ENCODE measurements at places on chromosomes 3 and 15.

DNA sequence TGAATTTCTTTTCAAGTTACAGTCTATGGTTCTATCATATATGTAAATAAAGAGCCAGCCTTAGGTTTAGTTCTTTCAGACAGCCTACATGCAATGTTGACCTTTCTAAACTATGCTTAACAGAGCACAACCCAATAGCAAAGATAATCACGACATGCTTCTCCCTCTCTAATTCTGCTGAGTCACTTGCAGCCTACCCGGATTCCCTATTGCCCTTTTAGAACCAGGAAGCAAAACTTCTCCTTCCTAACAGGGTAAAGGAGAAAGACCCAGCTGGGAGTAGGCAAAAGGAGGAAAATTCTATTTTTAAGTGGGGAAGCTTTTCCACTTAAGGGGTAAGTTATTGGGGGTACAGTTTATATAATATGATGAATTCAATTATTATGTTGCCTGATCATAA is 79.3 kb downstream of the SLC7A14 start:
- DNase-seq, result no peak

DNA sequence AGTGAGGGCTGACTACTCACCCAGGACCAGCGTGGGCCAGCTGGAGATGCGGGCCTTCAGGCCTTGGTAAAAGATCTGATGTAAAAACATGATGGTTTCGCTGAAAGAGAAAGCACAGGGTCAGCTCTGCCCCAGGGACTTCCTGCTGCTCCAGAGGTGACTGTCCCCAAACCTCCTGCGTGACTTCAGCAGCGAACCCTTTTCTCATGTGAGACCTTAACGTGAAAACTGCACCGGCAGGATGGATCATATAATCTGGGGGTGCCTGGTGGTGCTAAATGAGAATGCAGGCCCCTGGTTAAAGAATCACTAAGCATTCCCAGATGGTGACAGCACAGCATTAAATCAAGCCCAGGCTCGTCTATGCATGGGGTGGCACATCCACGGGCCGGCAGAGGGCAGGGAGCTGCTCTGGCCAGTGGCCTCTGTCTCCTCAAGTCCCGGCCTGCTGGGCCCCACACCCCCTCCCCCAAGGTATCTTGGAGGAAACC is 55.4 kb downstream of the RASGRF1 start:
- DNase-seq, result no peak

DNA sequence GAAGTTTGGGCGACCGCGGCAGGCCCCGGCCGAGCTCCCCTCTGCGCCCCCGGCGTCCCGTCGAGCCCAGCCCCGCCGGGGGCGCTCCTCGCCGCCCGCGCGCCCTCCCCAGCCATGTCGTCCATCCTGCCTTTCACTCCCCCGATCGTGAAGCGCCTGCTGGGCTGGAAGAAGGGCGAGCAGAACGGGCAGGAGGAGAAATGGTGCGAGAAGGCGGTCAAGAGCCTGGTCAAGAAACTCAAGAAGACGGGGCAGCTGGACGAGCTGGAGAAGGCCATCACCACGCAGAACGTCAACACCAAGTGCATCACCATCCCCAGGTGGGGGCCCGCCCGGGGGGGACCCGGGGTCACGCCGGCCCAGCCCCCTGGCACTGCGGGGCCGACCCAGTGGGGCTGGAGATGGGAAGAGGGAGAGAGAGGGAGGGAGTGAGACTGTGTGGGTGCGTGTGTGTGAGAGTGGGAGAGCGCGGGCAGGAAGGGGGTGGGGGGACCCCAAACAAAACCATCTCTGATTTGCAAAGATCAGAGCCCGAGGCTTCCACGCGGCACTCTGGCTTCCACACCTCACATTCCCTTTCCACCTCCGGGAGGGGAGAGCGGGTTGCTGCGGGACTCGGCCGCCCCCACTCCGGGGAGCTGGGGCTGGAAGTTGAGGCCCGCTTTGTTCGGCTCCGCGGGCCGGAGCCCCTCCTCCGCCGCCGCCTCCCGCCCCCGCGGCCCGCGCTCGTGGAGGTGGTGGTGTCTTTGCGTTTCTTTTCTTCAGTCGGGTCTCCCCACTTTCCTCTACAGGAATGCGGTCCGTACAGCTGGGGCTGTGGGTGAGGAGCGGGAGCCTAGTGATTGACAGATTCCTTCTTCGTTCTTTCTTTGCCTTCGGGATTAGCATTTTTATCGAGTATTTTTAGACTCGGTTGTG is 898 bp downstream of the SMAD3 start:
- DNase-seq, result peak; percentile 64

- DNase-seq, result no peak
Measured at GRCh38 chr3:114218006-114218405, 19.4 kb downstream of the ZNF80 start.

DNA sequence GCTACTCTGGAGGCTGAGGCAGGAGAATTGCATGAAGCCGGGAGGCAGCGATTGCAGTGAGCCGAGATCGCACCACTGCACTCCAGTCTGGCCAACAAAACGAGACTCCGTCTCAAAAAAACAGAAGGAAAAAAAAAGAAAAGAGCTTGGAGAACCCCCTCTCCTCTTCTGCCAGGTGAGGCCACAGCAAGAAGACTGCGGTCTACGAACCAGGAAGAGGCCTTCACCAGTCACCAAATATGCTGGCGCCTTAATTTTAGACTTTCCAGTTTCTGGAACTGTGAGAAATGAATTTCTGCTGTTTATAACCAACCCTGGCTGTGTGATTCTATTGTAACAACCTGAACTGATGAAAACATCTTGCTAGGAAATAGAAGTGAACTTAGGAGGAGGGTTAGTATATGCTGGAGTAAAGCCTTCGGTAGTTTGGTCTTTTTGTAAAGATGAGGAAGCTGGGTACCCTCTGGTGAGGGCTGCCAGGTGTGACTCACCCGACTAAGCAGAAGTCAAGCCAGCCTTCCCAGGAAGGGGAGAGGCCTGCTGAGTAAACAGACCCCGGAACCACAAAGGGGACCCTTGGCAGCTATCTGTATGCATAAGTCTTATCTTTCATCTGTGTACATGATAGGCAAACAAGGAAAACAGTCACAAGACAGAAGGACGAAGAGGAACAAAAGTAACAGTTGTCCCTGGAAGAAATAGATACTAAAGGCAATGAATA is 78.7 kb downstream of the KLF13 start:
- DNase-seq, result no peak

- DNase-seq, result no peak
Measured at GRCh38 chr15:43144512-43144911, 11.1 kb downstream of the TMEM62 start.

DNA sequence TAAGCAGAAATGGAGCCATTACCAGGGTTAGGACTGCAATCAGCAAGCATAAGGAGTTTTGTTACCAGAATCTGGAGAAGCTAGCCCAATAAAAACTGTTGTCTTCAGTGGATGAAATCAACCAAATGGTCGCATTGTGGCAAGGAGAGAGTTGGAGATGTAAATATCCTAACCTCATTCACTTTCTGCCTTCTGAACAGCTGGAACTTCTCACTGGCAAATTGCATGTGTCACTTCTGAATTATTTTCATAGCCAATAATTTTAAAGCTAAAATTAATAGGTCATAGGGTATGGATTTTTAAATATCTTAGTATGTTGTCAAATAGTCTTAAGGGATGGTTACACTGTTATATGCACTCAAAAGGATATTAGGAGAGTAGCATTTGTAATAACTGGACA is 121.6 kb downstream of the SUCNR1 start:
- DNase-seq, result no peak

DNA sequence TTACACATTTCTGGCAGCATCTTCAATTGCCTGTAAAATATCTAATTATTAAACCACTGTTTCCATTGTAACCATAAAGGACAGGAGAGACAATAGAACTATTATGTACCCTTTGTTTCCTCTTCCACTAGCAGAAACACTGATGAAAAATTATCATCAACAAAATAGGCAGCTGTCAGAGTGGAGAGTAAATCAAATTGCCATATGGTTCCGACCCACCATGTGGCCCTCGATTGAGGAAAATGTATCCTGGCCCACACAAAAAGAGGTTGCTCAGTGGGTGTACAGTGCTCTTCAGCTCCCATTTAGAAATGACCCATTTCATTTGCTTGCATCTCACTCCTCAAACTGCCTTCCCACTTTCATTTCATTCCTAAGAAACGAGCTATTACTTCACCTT is 570.6 kb upstream of the UBE2E2 start:
- no peak for DNase-seq

DNA sequence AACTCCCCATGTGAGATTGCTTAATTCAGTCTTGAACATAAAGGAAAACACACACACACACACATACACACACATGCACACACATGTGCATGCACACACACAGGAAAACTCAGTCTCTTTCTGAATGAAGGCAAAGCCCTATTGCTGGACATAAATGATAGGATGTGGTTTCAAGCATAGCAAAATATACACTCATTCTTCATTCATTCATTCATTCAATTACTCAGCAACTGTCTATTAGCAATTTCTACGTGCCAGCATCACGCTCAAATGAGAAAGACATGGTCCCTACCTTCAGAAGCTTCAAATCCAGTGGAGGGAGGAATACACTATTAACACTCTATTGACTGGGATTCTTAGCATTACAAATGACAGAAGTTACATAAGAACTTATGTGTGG is 41.8 kb upstream of the UBE2E2 start:
- no peak for DNase-seq

DNA sequence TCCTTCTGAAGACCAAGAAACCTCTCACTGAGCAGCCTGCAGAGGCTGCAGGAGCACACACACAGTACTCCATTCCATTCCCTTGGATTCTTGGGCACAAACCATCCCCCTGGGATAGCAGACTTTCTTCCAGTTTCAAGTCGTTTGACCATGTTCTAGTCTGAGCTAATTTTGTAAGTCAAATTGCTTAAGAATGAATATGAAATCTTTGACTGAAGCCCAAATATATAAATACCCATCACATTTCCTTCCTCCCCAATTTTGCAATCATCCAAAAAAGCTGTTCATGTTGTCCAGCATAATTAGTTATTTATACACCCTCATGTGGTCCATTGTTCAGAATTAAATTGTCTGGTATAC is 231.2 kb upstream of the TPRG1 start:
- no peak for DNase-seq

GRCh38 chr3:144879701-144880100 is 908.1 kb downstream of the DIPK2A start:
- DNase-seq, result no peak

DNA sequence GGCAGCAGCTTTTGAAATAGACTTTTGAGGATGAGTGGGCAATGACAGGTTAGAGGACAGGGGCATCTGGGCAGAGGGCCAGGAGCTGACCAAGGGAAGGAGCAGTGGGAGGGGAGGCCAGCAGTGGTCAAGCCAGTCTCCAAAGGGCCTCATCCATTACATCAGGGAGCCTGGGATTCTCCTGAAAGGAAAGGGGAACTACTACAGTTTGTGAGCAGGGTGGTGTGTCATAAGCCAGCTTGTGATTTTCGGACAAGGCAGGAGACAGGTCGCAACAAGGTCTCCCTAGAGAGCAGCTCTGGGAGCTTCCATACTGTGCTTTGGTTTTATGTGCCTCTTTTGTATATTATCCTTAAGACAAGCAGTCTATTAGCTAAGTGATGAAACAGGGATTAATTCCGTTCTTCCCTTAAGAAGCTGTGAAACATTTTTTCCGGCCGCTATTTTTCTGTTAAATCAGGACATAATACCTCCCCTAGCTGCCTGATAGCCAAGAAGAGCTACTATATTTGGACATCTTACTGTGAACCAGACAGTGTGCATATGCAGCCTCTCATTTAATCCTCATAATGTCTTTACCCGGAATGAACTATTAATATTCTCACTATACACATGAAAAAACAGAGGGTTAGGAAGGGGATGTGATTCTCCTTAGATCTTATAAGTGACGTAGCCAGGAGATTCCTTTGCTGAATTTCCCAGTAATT is 46.4 kb downstream of the C2CD4B start:
- no peak for DNase-seq

DNA sequence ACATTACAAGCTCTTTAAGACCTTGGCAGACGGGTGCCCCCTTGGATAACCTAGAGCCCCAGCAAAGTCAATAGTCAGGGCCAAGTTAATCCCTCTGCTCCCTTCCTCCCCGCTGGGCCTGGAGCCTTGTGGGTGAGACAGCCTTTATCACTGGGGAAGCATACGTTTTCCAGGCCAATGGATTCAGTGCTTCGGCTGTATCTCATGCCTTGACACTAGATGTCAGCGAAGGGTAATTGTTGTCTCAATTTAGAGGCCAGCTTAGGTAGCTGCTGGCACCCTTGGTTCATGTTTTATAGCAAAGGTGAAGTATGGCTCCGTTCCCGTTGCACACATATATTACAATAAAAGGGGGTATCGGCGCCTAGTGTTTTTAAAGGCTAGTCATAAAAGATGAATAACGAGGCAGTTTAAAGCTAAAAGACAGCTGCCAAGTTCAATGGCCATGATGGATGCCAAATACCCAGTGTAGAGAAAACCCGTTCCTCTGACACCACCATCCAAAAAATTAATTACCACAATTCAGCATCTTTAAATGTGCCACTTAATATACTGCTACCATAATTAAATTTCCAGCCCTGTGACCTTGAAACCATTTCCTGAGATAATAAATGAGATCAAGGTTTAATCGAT is 52.3 kb upstream of the BNIP2 start:
- DNase-seq, result no peak

GRCh38 chr15:25764980-25765735 is 98.0 kb downstream of the ATP10A start:
- no peak for DNase-seq

GRCh38 chr15:41511331-41511898 is 2.2 kb downstream of the LTK start:
- DNase-seq, result no peak

GRCh38 chr3:101518421-101518871 is 5.4 kb upstream of the SENP7 start:
- DNase-seq, result peak; percentile 32

DNA sequence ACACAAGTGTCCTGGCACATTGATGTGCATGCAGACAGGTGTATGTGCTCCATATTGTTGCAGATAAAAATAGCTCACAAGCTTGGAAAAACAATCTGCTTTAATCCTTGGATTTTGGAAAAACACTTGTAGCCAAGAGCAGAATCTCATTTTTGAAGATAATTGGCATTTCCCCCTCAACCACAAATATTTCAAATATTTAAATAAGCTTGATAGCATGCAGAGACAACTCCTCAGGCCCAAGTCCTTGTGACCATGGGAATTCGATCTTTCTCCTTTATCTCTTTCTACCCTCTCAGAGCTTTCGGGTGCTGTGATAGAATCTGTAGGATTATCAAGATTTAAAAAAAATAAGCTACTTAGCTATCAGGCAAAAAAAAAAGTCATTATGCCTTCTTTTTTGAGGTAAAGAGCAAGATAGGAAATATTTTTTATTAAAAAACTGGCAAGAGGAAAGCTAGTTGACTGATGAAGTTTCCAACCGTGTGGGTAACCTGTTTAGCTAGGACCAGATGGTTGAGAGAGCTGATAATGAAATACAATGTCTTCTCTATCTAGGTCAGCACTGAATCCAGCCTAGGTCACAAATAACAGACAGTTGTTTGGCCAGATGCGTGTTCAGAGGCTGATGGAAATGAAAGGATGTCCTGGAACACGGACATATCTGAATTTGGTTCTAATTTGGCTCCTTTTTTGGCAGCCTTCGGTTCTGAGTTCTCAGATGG is 54.9 kb upstream of the SNRK start:
- no peak for DNase-seq

- DNase-seq, result no peak
Measured at GRCh38 chr15:91261345-91261744, 161.3 kb downstream of the SV2B start.

GRCh38 chr3:125440559-125440955 is 65.4 kb upstream of the ZNF148 start:
- no peak for DNase-seq
